ENCODE measurements at places on chromosomes 1 and 21. TPM values are rescaled to one million over a fixed set of nuclear protein-coding genes. Genes with fewer than 3 reads are reported as not detected.

The SHISA4 gene
- 31.4 TPM for total RNA-seq

The PTTG1IP gene
- 328 TPM for total RNA-seq

The NTMT2 gene
- not detected for total RNA-seq

- H3K4me1 ChIP-seq: peaks cover 83% of the 10 kb centered on the region
- no peaks in the 10 kb centered on the region for H3K36me3 ChIP-seq
- no peak overlapping the region for H3K27ac ChIP-seq
- no peak overlapping the region for H3K4me3 ChIP-seq
- no peaks in the 10 kb centered on the region for H3K27me3 ChIP-seq
Observed at GRCh38 chr1:109788695-109789521, 25.2 kb upstream of the EPS8L3 start.

The ALG6 gene
- 13.6 TPM for total RNA-seq

The CRABP2 gene
- 146 TPM for total RNA-seq

The CITED4 gene
- 23.4 TPM for total RNA-seq

- no peaks in the 10 kb centered on the region for H3K27me3 ChIP-seq
- peaks cover 36% of the 10 kb centered on the region for H3K4me1 ChIP-seq
- H3K27ac ChIP-seq: peak overlapping the region; percentile 43
- peaks cover 26% of the 10 kb centered on the region for H3K36me3 ChIP-seq
- no peak for DNase-seq
Observed at GRCh38 chr1:193325042-193325441, 138.6 kb upstream of the B3GALT2 start.

DNA sequence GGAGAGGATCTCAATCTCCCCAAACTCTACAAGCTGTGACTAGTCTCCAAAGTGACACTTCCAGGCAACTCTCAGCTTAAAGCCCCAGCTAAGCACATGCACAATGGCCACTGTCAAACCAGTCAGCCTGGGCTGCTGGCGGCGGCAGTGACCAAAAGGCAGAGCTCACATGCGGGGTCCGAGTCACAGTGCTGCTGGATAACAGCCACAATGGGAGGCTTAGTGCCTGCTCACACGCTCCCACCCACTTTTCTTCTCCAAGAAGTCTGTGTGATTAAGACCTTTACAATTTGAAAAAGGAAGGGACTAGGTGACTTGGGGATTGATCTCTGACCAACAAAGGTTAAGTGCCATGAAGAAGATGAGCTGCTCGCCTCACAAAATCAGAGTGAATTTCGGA, 16.8 kb downstream of the RIPK4 start:
- peaks cover 1% of the 10 kb centered on the region for H3K36me3 ChIP-seq
- H3K4me3 ChIP-seq: no peak overlapping the region
- DNase-seq: no peak
- no peak overlapping the region for H3K27ac ChIP-seq
